ENCODE measurements at places on chromosomes 2 and 18.

DNA sequence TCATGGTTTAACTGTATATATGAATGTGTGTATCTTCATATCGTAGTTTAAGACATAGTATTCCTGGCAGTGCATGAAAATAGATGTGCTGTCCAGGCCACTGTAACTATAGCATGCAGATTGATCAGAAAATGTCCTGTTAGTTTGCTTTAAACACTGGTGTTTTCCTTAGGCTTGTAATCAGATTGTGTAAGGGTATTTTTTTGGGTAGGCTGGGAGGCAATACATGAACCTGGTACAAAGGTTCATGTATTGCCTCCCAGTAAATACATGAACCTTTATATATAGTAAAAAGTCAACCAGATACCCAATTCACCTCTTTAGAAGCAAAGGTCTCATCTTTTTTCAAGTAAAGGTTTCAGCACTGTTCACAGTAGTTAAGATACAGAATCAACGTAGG is 1.6 kb downstream of the COQ10B start:
- no peak for DNase-seq

DNA sequence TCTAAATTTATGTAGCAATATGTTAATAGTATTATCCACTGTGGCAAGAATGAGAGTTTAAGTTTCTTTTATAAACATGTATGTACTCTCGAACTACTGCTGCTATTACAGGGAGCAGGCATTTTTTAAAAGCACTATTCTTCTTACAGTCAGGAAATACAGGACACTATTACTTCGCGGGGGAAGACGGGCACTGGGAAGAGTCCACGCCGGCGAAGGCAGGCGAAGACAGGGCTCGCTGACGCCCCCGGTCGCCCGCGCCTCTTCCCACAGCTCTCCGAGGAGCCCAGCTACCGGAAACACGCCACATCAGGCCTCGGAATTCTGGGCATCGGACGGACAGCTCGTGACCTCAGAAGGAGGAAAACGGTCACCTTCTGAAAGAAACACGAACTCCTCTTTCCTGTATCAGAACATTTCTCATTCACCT is 90.2 kb downstream of the FAM161A start:
- DNase-seq = peak; percentile 60

DNA sequence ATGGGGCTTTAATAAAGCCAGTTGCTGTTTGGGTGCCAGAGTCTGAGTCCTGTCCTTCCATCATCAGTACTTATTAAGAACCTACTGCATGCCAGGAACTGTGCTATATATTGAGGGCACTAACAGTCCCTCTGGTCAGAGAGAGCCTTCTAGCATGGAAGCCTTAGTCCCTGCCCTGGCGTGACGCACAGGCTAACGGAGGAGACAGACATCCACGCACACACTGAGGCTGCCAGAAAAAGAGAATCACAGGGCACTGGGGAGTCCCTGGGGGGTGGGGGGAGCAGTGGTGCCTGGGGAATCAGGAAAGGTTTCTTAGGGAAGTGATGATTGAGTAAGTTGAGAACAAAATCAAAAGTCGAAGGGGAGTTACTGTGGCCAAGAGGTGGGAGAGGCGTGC is 31.5 kb downstream of the CTIF start:
- DNase-seq = no peak

GRCh38 chr2:239222312-239222660 is 178.5 kb downstream of the HDAC4 start:
- no peak for DNase-seq

DNA sequence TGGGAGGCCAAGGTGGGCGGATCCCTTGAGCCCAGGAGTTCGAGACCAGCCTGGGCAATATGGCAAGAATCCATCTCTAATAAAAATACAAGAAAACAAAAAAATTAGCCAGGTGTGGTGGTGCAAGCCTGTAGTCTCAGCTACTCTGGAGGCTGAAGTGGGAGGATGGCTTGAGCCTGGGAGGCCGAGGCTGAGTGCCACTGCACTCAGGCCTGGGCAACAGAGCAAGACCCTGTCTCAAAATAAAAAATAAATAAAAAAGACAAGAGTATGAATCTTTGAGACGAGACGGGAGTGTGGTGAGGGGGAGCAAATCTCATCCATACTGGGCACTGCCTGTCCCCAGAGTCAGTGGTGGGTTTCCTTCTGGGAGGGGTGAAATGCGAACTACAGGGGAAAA is 12.2 kb downstream of the GPR17 start:
- DNase-seq = no peak

DNA sequence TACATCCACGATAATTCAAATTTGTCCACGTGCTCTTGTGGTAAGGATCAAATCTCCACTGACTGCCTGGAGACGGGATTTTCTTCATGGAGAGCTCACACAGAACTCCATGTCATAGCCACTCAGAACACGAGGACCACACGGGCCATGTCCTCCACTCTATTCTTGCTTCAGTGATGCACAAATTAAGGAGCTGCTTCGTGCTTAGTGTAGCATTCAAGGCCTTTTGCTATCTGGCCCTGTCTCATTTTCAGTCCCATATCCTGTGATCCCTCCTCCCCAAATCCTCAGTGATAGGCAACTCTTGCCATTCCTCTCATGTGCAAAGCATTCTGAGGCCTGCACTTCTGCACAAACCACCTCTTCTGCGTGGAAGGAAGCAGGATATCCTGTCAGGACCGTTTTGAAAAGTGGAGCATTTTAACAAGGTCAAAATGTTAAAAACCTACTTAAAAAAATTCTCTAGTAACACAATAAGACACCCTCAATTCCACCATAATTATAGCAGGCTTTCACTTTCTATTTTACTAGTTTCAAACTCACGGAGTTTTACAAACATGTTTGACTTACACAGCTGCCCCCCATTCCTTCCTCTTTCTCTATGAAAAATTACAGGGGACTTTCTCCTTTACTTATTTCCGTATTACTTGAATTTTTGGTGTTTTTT is 35.2 kb downstream of the ST3GAL5 start:
- no peak for DNase-seq

GRCh38 chr2:233940376-233941276 is 23.5 kb downstream of the TRPM8 start:
- no peak for DNase-seq

- DNase-seq = no peak
These were observed at the start of gene FAM228A for GRCh38 chr2:24174851-24175277. TSS of gene FAM228A (plus strand) at chr2:24175053. CDS start at chr2:24175481, 428 bp downstream.

GRCh38 chr18:2894131-2894840 is 47.5 kb downstream of the EMILIN2 start:
- no peak for DNase-seq

DNA sequence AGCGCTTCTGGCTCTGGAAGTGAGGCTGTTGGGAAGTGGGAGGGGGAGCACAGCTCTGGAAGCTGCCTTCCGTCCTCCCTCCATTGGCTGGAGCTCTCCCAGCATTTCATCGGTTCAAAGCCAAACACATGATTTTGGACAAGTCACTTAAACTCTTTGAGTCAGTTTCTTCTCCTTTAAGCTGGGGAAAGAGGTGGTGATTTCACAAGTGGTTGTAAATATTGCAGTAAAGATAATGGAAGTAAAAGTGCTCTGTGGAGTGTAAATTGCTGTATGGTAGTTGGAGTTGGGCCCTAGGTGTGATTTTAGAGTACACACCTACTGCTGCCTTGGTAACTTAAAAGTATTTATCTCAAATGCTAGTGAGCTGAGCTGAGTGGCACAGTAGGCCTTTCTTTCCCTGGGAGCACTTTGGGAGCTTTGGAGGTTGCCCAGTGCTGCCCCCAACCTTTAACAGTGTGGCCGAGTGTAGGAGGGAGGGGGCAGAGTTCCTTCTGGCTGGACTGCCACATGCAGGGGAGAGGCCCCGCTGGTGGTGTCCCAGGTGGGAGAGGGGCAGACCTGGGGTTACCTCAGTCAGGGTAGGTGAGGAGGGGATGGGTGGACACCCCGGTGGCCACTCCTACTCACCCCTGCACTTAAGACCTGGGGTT is 54.7 kb downstream of the ASAP2 start:
- DNase-seq = no peak

- no peak for DNase-seq
These were observed 11.4 kb downstream of the FHOD3 start for GRCh38 chr18:36308711-36309435.

- DNase-seq = peak; percentile 98
These were observed 97.8 kb downstream of the CSRNP3 start for GRCh38 chr2:165567273-165567672.

- DNase-seq = no peak
These were observed 4.1 kb upstream of the VRK2 start for GRCh38 chr2:58042486-58042970.

DNA sequence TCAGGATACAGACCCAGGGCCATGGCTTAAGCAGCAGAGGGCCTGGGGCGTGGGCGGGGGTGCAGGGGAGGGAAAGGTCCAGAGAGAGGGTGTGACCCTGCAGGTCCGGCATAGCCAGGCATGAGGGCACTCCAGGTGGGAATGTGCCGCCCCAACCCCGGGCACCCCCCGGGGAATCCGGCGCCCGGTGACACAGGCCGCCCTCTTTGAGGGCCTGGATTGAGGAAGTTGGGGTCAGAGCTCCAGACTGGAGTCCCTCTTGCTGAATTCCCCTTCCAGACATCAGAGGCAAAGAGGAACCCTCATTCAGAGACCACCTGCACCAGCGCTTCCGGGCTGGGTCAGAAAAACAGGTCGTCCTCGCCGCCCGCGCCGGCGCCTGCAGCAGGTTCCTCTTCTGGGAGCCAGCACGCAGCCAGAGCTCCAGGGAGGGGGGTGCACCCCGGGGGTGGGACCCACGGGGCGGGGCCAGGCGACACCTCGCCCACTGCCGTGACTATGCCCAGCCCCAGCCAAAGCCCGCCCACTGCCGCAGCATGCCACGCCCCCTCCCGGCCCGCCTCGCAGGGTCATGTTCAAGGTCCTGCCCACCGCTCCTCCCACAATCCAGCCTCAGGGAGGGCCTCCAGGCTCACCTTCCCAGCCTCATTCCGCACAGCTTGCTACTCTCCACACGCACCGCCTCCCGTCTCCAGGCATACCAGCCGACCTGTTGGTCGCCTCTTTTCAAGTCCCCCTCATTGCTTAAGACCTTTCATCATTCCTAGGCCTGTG is 98.3 kb upstream of the ID2 start:
- peak; percentile 97 for DNase-seq

GRCh38 chr2:118668431-118669424 is 178.7 kb downstream of the EN1 start:
- no peak for DNase-seq

GRCh38 chr2:16633621-16634430 is 31.8 kb downstream of the CYRIA start:
- no peak for DNase-seq

DNA sequence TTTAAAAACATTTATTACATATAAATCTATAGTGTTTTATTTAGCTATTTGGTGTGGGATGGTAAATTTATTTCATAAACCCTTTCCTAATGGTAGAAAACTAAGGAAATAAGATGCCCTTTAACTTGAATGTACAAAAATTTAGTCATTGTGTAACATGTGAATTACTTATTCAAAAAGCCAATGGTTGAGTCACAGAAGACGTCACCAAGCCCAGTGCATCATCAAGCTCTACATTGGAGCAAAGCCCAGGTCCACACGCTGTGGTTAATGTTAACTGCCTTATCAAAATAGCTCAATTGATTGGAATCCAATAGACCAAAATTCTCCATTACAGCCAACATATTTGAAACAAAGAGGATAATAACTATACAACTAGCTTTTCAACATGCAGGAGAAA is 145.5 kb upstream of the LYPD1 start:
- DNase-seq = no peak

GRCh38 chr2:121608967-121609366 is 40.3 kb downstream of the CLASP1 start:
- DNase-seq = no peak

DNA sequence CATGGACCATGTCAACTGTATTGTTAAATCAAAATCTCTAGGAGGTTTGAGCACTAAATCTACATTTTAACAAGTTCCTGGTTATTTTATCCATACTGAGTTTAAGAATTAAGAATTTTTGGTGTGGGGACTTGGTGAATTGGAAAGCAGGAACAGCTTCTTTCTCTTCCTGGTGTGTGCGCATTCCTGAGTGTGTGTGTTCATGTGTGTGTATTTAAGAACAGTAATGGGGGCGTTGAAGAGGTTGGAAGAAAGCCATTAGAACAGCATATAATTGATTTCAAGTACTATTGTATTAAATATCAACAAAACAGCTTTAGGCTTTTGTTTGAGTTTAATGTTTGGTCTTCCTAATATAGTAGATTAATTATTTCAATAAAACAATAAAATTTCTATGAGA is 801.3 kb upstream of the ID2 start:
- DNase-seq = no peak

- no peak for DNase-seq
These were observed 35.0 kb upstream of the PSMD14 start for GRCh38 chr2:161273038-161273760.

GRCh38 chr2:119809339-119810048 is 49.8 kb downstream of the PTPN4 start:
- DNase-seq = no peak

GRCh38 chr2:101803128-101803527 is 105.6 kb downstream of the MAP4K4 start:
- DNase-seq = no peak

- peak; percentile 34 for DNase-seq
These were observed 374.0 kb downstream of the ZNF516 start for GRCh38 chr18:76121011-76121410.

- no peak for DNase-seq
These were observed 198.3 kb downstream of the PIEZO2 start for GRCh38 chr18:10950876-10951630.

GRCh38 chr2:99139003-99139402 is 2.5 kb upstream of the C2orf15 start:
- DNase-seq = no peak

GRCh38 chr2:134564549-134564948 is 154.3 kb downstream of the TMEM163 start:
- no peak for DNase-seq

GRCh38 chr2:37802899-37803379 is 122.1 kb upstream of the RMDN2 start:
- no peak for DNase-seq

GRCh38 chr2:232632229-232632903 is 1.0 kb upstream of the EFHD1 start:
- DNase-seq = no peak

- DNase-seq = no peak
These were observed 133.0 kb downstream of the PRPF40A start for GRCh38 chr2:152584301-152584700.

- no peak for DNase-seq
These were observed 162.3 kb downstream of the ARHGAP28 start for GRCh38 chr18:6891788-6892187.

DNA sequence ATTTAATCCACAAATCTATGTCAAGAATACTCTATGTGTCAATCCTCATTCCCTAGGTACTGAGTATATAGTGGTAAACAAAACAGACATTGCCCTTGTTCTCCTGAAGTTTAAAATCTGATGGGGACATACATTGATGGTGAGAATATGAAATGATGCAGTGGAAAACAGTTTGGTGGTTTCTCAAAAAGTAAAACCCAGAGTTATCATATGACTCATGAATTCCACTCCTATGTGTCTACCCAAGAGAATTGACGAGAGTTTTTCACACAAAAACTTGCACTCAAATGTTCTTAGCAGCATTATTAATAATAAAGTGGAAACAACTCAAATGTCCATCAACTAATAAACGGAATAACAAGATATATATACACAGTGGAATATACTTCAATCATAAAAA is 586.7 kb downstream of the CCDC85A start:
- no peak for DNase-seq
